Cerebellar nuclear complex (tissue), 1 donor: ENCODE measurements at places on chromosomes 6 and 20.

DNA sequence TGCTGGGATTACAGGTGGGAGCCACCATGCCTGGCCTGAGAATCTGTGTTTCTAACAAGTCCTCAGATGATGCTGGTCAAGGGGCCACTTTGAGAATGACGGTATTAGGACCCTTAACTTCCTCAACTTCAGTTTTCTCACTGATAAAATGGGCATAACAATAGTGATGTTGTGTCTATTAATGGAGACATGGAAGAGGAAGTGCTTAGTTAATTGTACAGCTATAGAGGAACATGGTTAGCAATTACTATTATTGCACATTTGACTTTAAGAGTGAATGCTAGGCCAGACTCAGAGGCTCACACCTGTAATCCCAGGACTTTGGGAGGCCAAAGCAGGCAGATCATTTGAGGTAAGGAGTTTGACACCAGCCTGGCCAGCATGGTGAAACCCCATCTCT lies 12.7 kb downstream of the DPPA5 start:
- no peak for DNase-seq

DNA sequence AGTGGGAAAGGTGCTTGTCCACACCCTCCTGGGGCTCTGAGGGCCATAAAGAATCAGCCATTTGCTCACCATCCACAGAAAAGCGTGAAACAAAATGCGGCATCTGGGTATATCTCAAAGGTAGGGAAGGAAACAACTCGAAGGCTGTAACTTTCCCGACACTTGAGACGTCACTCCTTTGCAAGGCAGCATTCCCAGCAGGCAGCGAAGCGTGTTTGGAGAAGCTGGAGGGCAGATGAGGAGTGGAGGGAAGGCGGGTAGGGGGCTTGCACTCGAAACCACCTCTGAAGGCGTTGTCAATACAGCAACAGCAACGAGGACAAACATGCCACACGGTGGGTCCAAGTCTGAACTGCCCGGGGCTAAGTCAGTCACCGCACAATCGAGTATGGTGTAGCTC lies 98.4 kb downstream of the FOXC1 start:
- no peak for DNase-seq

DNA sequence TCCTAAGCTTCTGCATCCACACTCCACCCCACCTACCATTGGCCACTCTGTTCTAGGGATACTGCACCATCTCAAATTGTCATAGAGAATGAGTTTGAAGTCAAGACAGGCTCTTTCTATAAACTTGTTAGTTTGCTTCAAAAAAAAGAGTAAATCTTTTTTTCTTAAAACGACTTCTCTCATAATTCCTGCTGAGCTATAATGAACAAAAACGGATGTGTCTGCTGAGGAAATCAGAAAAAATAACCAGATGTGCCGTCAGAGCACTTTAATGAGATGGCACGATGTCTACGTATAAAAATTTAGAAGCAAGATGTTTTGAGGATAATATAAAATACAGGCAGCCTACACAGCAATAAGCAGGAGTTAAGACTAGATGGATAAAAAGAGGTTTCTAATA lies 24.0 kb upstream of the DDO start:
- DNase-seq, result no peak

DNA sequence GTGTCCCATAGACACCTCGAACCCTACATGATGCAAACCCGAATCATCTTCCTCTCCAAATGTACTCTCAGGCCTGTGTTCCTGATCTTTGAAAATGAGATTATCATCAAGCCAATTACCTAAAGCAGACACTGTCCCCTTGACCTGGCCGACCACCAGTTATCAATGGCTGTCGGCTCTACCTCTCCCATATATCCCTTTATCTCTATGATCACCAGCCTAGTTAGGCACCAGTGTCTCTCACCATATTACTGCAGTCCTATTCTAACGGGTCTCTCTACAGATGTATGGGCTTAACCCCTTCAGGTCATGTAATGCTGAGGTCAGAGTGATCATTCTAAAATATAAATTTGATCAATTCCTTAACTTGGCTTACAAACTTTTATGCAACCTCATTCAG lies 234.9 kb upstream of the MARCKS start:
- DNase-seq, result no peak

GRCh38 chr20:37463726-37464494 lies 57.1 kb upstream of the NNAT start:
- no peak for DNase-seq

GRCh38 chr6:74073999-74074398 lies 378.0 kb downstream of the CD109 start:
- no peak for DNase-seq

- no peak for DNase-seq
Measured at GRCh38 chr6:158503846-158504245, 56.0 kb upstream of the TMEM181 start.

GRCh38 chr20:44465001-44465560 lies 10.6 kb upstream of the TTPAL start:
- DNase-seq, result no peak

GRCh38 chr6:43771210-43771857 lies 1.3 kb downstream of the VEGFA start:
- no peak for DNase-seq

- no peak for DNase-seq
Measured at GRCh38 chr20:47950124-47950912, 165.0 kb upstream of the SULF2 start.

DNA sequence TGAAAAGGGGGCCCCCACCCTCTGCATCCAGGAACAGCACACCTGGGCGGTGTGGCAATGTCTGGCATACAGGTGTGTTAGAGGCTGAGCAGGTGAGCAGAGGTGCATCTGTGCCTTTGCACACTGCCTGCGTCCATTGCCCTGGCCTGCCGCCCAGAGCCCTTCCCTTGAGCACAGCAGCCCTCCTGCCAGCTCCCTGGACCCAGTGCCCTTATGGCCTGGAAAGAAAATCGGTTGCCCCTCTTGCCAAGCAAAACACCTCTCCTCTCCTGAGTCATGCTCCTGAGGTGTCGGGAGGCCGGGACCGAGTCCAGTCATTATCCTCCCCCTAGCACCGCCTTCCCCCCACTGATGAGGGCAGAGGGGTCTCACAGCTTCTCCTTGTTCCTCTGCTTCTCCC lies 259.9 kb downstream of the SMOC2 start:
- DNase-seq, result no peak

DNA sequence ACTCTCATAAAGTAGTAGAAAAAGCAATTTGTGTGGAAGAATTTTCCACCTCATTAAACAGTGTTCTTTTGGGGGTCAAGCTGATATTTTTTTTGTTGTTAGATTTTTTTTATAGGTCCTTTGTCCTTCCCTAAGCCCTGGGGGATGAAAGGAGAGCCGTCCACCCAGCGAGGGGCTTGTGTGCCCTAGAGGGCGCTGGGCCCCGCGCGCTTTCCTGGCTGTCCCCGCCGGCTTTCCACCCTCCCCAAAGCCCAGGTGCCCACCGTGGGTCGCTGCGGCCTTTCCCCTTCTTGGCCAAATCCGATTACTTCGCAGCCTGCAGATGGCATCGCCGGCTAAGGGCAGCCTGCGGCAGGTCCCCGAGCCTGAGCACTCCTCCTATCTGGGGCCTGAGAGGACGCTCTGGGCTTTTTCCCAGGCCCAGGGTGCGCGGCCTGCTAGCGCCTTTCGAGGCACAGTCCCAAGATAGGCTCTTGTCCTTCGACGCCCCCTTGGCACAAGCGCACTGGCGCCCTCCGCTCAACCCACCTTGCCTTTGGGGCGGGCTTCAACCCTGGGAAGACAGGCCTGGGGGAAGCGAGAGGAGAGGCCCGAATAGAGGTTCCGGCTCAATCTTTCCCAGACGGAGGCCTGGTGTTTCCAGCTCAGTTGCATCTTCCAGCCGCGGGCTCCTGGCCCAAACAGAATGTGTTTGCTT lies 33.6 kb downstream of the TFAP2A start:
- no peak for DNase-seq

- no peak for DNase-seq
Measured at GRCh38 chr6:87674290-87674689, 27.7 kb downstream of the AKIRIN2 start.

DNA sequence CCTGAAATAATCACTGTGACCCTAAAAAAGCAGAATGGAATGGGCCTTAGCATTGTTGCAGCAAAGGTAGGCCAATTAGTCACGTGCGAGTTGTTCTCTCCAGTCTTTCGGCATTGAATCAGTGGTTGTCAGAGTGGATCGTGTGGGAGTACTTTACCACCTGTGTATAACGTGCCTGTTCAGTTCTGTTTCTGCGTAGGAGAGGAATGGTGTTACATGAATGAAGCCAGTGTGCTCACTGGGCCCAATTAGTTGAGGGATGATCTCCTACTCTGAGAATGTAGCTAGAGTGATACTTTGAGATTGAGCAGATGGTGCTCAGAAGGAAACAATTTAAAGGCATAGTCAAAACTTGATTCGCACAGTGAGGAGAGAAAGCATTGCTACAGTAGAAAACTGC lies 72.4 kb upstream of the KIF25 start:
- DNase-seq, result no peak

DNA sequence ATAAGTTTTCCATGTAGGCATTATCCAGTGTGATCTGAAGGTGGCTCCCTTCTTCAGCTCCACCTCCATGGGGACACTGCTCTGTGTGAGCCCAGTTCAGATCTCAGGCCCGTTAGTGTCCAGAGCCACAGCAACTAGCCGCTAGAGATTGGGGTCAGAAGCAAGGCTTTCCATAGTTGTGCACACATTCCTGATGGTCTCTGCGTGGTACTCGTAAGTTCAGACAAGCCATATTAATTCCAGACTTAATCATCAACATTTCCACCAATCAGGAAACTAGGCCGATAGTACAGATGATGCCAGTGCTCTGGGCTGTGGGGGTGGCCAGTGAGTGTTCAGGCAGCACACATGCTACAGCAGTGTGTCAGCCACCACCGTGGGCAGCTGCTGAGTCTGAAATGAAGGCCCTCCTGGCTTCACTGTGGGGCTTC lies 17.5 kb upstream of the SYNCRIP start:
- DNase-seq, result no peak

GRCh38 chr6:151096255-151096612 lies 143.5 kb upstream of the AKAP12 start:
- no peak for DNase-seq

DNA sequence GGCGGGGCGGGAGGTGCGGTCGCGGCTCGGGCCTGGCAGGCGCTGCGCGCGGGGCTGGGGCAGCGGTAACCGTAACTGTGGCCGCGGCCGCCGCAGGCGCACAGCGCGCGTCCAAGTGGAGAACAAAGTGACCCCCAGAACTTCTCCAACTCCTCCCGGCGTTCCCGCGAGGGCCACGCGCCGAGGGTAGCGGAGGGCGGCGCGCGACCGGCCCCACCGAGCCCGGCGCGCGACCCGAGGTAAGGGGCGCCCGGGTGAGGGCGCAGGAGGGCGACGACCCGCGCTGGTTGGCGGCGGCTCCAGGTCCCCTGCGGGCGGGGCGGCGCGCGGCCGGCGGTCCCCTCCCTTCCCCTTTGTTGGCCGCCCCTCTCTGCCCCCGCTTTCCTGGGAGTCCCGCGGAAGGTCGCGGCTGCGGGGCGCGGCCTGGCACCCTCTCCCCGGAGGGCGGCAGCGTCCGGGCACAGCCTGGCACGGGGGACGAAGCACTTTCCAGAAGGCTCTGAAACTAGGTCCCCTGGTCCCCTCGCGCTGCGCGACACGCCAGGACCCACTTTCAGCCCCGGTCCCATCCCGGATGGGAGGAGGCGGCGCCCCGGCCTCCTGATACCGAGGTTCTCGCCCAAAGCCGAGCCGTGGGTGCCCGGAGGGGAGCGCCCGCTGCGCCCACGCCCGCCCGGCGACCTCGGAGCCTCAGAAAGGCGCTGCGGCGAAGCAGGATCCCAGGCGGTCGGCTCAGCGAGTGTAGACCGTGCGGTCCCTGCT lies at the start of gene TIAM2:
TSS of gene TIAM2 (plus strand) at position 62 of the 762 bp plus-strand sequence. CDS start 133,909 bp downstream, outside the sequence.
- no peak for DNase-seq

DNA sequence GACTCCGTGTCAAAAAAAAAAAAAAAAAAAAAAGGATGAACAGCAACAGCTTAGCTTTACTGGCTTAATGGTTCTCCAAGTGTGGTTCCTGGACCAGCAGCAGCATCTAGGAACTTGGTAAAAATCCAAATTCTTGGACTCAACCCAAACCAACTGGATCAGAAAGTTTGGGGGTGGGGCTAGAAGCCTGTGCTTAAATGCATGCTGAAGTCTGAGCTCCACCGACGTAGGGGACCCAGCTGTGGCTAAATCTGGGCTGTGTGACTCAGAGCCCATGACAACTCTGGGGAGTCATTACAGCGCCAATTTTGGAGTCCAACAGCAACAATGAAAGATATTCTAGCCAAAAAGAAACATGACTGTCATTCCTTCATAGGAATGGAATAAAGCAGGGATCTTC lies 13.6 kb upstream of the CHD6 start:
- no peak for DNase-seq

GRCh38 chr20:38207621-38208020 lies 42.6 kb upstream of the TGM2 start:
- no peak for DNase-seq

- DNase-seq, result no peak
Measured at GRCh38 chr6:102051001-102051400, 657.5 kb downstream of the GRIK2 start.

DNA sequence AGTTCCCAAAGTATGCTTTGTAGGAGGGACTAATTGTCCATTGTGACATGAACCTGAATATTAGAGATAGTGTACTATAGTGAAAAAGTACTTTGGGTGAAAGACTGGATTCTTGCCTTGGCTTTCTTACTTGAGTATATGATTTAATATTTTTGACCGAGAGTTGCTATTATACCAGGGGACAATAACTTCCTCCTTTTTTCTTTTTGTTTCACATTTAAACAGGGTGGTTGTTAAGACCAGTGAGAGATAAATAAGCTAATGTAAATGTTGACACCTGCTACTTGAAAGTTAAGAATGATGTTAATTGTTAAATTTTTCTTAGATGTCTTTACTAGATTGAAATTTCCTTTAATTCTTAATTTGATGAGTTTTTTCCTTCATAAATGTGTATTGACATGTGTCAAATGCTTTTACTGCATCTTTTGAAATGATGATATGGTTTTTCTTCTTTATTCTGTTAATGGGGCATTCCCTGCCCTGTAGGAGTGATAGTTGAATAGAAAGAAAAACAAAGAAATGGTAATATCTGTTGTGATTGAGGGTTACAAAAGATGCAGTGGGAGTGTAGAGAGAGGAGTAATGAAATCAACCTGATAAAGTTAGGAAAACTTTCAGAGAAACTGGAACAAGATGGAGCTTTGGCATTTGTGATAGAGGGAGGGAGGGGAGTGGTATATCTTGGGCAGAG lies 48.4 kb downstream of the ZFAND3 start:
- no peak for DNase-seq

DNA sequence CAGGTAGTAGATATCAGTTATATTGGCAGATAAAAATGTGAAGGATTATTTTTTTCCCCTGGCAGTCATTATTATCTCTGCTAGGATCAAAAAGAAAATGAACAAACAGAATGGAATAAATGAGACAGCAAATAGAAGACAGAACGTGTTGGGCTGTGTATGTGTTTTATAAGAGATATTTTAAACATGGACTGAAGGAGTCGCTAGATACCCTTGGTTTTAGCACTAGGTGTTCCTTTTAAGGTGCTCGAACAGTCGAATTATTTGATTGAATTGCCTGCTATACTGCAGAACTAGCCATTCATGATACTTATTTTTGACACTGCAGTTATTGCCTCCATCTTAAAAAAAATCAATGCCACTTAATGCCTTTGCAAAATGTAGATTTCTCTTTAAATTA lies 3.7 kb downstream of the GRIK2 start:
- peak; percentile 72 for DNase-seq
